ENCODE measurements at places on chromosomes 7 and 10.

GRCh38 chr7:1110358-1110757 lies 22.4 kb downstream of the GPER1 start:
- DNase-seq, result no peak

GRCh38 chr10:22183771-22184461 lies 33.9 kb downstream of the EBLN1 start:
- DNase-seq, result no peak

- no peak for DNase-seq
Observed at GRCh38 chr7:139525750-139526149, 2.3 kb downstream of the CLEC2L start.

GRCh38 chr7:113087071-113087998 lies 708 bp upstream of the GPR85 start:
- no peak for DNase-seq

- no peak for DNase-seq
Observed at GRCh38 chr10:125815764-125816163, 7.3 kb downstream of the UROS start.

DNA sequence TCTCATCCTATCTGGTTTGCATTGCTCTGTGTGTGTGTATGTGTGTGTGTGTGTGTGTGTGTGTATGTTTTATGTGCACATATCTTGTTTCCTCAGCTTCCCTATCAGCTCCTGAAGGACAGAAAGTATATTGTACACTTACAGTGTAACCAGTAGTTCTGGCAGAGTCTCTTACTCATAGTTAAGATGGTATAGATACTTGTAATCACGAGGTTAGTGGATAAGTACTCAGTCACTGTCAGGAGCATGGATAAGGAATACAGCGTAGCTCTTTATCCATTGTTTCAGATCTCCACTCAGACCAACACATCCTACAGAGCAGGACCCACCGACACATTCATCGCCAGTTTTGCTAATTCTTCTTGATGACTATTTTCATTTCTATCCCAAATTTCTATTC lies 275.0 kb downstream of the TSPAN12 start:
- DNase-seq, result no peak

- no peak for DNase-seq
Observed at GRCh38 chr7:95878677-95879076, 106.3 kb downstream of the DYNC1I1 start.

DNA sequence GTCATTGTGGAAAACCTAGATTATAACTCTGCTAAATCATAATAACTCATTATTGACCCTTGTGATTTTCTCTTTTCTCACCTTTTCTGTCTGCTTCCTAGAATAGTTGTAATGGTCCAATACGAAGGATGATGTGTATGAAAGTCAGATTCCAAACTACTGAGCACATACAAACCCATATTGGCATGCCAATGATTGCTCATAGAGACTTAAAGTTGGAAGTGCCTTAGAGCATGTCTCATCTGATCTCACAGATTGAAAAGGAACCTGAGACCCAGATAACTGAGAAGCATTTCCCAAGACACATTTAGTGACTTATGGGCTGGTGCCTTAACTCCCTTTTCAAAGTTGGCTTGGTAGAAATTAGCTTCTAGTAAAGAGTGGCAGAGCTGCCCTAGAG lies 594.3 kb downstream of the REEP3 start:
- DNase-seq, result no peak

- no peak for DNase-seq
Observed at GRCh38 chr7:85322252-85322651, 135.4 kb upstream of the SEMA3D start.

DNA sequence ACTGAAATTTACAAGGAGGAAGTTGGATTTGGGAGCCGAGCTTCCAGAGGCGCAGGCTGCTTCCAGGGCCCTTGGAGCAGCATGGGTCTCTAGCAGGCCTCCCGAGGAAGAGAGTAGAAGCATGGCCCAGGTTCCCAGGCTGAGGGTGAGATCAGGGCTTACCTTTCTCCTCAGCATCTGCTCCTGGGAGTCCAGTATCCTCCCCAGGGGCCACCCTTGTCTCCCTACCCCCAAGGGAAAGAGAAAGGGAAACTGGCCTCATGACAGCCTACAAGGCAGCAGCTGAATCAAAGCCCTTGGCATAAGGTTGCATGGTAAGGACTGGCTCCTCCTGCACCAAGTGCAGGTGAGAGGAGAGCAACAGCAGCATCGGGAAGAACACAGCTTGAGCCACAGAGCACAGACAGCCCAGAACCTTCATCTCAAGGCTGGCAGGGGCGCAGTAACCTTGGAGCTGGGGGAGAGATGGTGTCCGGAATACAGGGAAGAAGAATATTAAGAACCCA lies 114.5 kb downstream of the MARCHF5 start:
- no peak for DNase-seq

DNA sequence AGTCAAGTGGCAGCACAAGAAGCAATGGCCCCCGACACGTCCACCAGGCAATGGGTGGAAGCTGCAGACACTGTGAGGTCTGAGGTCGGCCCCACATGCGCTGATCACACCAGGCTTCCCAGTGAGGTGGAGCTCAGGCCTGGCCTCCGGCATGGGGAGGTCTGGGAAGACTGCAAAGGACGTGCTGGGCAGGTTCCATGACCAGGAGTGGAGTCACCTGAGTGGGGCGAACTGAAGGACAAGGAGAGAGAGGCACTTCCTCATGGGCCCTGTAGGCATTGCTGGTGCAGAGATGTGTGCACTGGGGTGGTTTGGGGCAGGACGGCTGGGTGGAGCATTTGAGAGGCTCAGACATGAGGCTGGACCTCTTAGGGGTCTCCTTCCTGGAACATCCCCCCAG lies 35.1 kb downstream of the C10orf120 start:
- DNase-seq, result no peak

- no peak for DNase-seq
Observed at GRCh38 chr10:110995301-110995700, 75.9 kb downstream of the SHOC2 start.

DNA sequence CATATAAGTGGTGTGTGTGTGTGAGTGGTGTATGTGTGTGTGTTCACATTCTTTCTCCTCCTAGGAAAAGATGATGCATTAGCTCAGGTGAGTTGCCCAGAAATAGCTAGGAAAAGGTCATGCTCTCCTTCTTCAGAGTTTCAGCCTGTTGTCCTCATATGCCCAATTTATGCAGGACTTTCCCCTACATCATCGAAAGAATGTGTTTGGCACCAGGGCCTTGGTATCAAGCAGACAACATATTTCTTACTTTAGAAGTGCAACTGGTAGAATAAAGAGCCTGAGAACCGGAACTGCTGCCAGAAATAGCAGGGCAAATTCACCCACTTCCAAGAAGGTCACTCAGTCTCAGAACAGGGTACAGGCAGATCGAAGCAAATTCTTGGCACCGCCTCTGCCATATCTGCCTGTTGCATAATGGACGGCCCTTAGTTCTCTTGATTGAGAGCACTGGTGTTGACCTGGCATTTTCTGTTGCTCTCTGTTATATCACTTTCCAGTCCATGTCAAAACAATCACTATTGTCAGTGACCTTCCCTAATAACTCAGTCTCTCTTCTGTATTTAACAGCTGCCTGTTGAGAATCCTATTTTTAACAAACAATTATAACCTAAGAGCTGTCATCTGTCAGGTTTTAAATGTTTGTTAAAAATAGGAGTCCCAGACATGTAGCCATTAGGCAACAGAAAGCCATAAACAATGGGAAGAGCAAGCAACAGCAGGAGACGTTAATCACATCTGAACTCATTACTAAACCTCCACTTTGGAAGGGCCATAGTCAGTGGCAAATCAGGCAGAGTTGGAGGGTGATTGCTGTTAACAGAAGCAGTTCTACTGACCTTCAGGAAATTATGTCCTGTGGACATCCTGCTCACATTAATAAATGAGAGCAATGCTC lies 20.7 kb downstream of the ADRB1 start:
- no peak for DNase-seq

DNA sequence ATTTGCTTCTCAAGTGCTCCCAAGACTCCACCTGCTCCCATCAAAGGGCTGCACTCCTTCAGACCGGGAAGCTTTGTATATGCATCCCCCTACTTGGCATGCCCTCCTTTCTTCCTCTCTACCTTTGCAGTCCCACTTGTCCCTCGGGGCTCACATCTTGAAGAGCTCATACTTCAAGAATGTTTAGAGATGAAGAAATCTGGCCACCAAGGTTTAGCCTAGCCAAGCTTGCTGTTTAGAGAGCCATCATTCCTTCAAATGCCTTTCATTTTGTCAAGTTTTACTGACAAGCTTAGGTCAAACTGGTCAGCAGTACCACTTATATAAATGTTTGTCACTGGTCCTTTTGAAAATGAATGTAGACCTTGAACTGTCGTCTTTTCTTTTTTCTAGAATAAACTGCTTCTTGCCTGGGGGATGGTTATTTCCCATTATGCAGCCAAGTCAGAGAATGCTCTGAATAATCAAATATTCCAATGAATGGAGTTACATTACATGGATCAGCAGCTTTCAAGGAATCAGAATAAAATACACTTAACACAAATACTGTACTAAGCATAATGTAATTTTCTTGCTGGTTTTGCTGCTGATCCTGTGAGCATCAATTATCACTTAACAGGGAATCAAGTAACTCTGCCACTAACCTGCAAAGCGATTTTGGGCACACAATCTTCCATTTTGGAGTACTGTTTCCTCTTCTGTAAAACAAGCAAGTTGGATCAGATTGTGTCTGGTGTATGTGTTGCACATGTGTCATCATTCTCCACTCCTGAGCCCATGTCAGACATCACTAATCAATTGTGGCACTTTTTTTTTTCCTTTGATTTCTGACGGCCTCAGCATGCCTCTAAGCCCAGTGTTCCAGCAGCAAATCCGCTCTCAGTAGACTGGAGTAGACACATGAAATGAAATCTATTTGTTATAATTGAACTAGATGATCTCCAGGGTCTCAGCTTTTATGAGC lies 357.9 kb downstream of the PTEN start:
- no peak for DNase-seq

- no peak for DNase-seq
Observed at GRCh38 chr10:87547734-87548311, 43.1 kb downstream of the MINPP1 start.

- DNase-seq, result no peak
Observed at GRCh38 chr10:77400033-77400432, 237.6 kb downstream of the KCNMA1 start.

DNA sequence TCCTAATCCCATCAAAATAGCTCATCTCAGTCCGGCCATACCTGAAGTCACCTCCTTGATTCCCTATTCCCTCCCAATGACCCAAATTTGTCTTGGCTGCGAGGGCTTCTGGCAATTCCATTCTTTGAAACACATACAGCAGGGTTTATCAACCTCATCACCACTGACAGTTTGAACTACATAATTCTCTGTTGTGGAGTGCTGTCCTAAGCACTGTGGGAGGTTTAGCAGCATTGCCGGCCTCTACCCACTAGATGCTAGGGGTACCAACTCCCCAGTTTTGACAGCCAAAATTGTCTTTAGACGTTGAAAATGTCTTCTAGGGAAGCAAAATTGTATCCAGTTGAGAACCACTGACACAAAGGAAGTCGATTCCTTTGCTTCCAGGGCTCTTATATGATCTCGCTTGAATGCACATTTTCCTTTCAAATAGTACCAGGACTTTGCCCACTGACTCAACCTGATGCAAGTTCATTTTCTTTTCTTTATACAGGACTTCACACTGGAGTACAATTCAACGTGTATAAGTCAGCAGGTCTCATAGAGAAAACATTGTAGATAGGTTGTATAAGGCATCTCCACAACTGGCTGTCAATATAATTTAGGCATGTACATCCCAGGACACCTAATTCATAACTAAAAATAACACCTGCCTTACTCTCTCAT lies 133.3 kb downstream of the STRA8 start:
- DNase-seq, result no peak

GRCh38 chr7:19958309-19958896 lies 185.0 kb upstream of the TMEM196 start:
- DNase-seq, result no peak

DNA sequence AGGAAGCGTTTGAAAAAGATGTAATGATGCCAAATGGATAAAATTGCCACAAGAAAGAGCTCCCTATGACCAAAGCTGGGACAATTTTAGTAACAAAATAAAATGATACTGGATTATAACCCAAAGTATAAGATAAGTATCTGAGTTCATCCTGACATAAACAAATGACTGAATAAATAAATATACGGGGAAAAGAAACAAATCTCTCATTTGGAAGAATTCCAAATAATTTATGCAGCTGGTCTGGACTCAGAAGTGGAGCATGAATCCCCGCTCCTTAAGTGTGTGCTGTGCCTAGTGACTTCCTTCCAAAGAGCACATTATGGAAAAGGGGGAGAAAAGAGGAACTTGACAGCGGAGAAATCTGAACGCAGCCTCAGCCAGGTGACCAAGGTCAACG lies 186.2 kb downstream of the RAMP3 start:
- no peak for DNase-seq

DNA sequence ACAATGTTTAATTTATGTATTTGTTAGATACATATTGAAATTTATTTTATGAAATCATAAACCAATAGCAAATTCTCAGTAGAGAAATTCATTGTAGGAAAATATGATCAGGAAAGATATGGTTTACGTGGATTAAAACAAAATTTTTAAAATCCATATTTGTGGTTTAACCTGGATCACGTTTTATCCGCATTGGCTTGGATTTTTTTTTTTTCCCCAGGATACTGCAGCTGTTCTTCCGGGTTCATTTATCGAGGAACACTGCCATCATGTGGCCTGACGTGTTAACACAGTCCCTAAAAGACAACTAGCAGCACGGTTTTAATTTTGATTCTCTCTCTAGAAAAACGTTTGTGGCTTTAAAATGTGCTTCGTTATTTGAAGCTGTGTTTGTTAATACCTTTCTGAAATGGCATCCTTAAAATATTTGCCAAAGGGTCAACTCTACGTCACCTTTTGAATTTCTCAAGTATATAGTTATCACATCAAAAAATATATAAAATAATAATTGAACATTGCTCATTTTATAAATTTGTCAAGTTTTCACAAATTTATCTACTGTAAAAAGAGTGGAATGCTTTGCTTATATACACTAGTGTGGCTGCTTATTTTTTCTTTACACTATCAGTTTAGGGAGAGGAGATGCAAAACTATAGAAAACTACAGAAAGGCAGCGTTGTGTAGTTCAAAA lies 8.7 kb upstream of the ASB4 start:
- no peak for DNase-seq

All from esophagus squamous epithelium (tissue), 5 donors.